ENCODE measurements at places on chromosomes 4 and X. TPM values are rescaled to one million over a fixed set of nuclear protein-coding genes. Genes with fewer than 3 reads are reported as not detected.

Gene RASL11B
- not detected for total RNA-seq

Gene DRD5
- 0.13 TPM for total RNA-seq

Gene CLTRN
- not detected for total RNA-seq

Gene FAM9A
- total RNA-seq: not detected

Gene SLITRK2
- 0.02 TPM for total RNA-seq

Gene SEL1L3
- 88.4 TPM for total RNA-seq

Gene FHDC1
- total RNA-seq: 13.9 TPM

Gene HEPH
- 236 TPM for total RNA-seq

Gene BCORL1
- total RNA-seq: 14.4 TPM

DNA sequence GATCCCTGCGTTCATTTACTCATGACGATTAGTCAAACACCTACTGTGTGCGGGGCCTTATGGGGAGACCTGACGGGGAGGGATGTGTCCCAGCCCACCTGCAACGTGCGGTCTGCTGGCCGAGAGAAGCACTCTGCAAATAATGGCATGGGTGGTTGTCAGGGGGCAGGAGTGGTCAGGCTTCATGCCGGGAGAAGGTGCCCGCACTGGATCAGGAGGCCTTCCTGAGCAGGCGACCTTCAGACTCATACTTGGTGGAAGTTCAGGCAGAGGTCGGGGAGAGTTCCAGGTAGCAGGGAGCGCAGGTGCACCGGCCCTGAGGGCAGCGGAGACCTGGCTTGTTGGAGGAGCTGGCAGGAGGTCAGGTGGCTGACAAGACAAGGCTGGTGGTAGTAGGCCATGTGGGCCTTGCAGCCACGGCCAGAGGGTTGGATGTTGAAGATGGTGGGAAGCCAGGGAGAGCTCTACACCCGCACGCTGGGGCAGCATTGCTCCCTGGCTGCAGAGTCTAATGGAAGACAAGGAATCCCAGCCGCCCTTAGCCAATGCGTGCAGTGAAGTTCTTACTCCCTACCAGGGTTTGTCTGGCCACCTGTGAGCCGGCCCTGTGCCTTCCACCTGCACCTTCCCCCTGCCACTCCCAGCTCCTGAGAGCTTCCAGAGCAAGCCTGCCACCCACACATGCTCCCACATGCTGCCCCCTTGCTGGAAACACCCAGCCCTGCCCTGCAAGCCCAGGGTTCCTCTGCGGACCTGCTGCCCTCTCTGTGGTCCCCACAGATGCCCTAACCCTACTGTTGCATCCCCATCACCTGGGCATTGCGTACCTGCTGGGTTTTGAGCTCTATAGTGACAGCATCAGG is 97.3 kb downstream of the PSAPL1 start:
- H3K4me1 ChIP-seq: no peaks in the 10 kb centered on the region
- H3K27ac ChIP-seq: no peak overlapping the region
- H3K4me3 ChIP-seq: no peak overlapping the region
- H3K27me3 ChIP-seq: no peaks in the 10 kb centered on the region
- H3K36me3 ChIP-seq: no peaks in the 10 kb centered on the region

DNA sequence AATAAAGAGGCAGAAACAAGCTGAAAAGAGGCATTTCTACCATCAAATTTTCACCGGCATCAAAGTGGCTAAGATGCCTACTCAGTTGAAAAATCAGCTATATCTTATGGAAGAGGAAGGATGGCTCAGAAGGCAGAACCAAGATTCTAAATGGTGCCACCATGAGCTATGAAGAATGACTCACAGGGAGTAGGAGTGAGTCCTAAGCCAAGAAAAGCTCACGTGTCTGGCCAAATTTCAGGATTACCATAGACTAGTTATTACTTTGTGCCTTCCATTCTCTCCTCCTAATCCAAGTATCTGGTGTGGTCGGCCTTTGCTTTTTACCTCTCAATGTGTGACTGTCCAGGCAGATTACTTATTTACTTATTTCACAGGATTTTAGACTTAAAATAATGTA is 54.8 kb downstream of the BMP3 start:
- H3K4me3 ChIP-seq: no peak overlapping the region
- no peak for DNase-seq
- no peak overlapping the region for H3K27ac ChIP-seq
- H3K36me3 ChIP-seq: no peaks in the 10 kb centered on the region
- H3K4me1 ChIP-seq: no peaks in the 10 kb centered on the region

- no peaks in the 10 kb centered on the region for H3K27me3 ChIP-seq
- no peaks in the 10 kb centered on the region for H3K36me3 ChIP-seq
- no peak overlapping the region for H3K4me3 ChIP-seq
- H3K4me1 ChIP-seq: no peaks in the 10 kb centered on the region
These were observed 84.7 kb downstream of the PPA2 start for GRCh38 chr4:105389167-105389566.

DNA sequence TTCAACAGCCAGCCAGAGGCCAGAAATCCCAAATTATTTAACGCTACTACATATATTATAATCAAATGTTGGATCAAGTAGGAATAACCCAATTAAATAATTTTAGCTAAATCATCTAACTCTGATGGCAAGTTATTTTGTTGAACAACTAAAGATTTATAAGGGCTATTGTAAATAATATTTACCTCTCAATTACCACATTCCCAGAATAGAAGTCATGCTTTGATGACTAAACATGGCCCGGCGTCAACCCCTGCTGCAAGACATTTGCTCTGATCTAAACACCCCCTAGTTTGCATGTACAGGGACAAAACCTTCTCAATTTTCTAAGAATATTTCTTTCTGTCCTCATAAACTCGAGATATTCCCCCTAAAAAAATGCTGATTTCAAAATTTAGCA is 14.2 kb downstream of the VEGFC start:
- no peak for DNase-seq
- no peaks in the 10 kb centered on the region for H3K4me1 ChIP-seq
- H3K27me3 ChIP-seq: no peaks in the 10 kb centered on the region
- H3K36me3 ChIP-seq: no peaks in the 10 kb centered on the region

- no peaks in the 10 kb centered on the region for H3K27me3 ChIP-seq
- H3K36me3 ChIP-seq: no peaks in the 10 kb centered on the region
- DNase-seq: no peak
These were observed 11.2 kb downstream of the GBA3 start for GRCh38 chr4:22703912-22704311.

- no peaks in the 10 kb centered on the region for H3K27me3 ChIP-seq
- DNase-seq: no peak
- H3K4me1 ChIP-seq: no peaks in the 10 kb centered on the region
- H3K4me3 ChIP-seq: no peak overlapping the region
These were observed 96.5 kb upstream of the MCF2 start for GRCh38 chrX:139804482-139804881.

DNA sequence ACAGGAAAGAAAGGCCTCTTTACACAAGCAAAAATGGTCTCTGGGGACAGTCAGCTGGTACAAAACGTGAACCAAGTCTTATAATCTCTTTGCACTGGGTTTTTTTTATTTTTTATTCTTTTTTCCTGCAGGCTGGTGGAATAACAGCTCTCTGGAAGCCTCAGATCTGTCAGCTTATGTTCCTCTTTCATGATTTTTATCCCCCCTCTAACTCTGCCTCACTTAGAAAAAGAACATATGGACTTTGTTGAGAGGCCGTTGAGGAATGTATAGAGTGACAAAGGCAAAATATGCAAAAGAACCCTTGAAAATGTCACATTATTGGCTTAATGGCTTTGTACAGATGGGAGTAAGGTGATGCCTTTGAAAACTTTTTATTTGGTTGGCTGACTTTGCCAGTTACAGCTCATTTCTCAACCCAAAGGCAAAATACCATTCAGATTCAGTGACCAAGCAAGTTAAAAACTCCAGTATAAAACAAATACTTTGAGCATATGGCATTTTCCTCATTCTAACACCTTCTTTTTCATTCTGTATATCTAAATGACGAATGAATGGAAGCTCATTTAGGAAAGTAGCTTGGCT is 111.1 kb downstream of the RNF150 start:
- no peak for DNase-seq
- no peaks in the 10 kb centered on the region for H3K27me3 ChIP-seq
- H3K27ac ChIP-seq: no peak overlapping the region
- no peak overlapping the region for H3K4me3 ChIP-seq

DNA sequence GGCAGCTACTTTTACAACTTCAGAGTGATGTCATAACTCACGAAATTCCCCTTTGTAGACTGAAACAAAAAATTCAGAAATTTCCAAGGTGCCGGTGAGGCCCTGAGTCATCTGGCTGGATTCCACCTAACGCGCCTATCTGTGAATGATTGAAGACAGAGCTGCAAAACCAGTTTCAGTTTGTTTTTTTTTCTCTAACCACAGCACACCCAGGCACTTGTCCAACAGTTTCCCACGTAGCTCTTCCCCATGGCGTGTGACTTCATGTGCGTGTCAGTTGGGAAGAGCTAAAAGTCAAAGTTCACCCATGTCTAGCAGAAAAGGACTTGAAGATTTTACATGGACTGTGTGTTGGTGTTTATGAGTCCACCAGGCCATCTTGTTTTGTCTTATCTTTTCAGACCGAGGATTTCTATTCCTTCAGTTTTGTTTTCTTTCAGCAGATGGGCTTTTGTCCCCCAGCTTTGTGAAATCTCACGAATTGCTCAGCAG is 16.4 kb downstream of the TCEANC start:
- peak overlapping the region; percentile 49 for H3K27ac ChIP-seq
- H3K4me1 ChIP-seq: no peaks in the 10 kb centered on the region
- H3K27me3 ChIP-seq: no peaks in the 10 kb centered on the region

- no peak overlapping the region for H3K27ac ChIP-seq
- H3K36me3 ChIP-seq: no peaks in the 10 kb centered on the region
- no peak overlapping the region for H3K4me3 ChIP-seq
These were observed 66.4 kb upstream of the SCML1 start for GRCh38 chrX:17670874-17671273.

DNA sequence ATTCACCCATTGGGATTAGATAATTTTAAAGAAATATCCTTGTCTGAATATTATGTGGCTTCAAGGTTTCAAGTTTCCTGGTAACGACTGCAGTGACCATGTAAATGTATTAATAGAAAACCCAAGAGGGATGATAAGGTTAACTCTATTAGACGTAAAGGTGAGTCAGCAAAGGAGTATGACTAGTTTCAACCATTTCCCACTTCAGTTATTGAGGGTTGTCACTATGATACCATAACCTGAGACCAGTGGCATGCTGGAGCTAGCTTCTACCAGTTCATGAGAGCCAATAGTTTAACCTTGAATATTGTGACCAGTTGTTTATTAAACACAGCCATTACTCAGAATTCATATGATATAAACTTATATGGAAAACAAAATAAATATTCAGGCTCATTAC is 270.1 kb downstream of the TMA16 start:
- H3K36me3 ChIP-seq: no peaks in the 10 kb centered on the region
- H3K27ac ChIP-seq: no peak overlapping the region
- no peak overlapping the region for H3K4me3 ChIP-seq
- H3K27me3 ChIP-seq: no peaks in the 10 kb centered on the region
- no peaks in the 10 kb centered on the region for H3K4me1 ChIP-seq
- no peak for DNase-seq

DNA sequence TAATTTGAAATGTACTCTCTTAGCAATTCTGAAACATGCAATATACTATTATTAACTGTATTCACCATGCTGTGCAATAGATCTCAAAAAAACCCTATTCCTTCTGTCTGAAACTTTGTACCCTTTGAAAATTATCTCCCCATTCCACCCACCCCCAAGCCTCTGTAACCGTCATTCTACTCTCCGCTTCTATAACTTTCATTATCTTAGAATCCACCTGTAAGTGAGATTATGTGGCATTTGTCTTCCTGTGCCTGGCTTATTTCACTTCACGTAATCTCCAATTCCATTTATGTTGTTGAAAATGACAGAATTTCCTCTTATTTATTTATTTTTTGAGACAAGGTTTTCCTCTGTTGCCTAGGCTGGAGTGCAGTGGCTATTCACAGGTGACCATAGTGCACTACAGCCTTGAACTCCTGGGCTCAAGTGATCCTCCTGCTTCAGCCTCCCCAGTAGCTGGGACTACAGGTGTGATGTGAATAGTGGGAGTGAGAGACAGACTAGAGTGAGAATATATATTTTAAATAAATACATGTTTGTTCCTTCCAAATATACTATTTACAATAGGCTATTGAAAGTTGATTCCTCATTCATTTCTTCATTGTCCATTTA is 30.5 kb downstream of the VSIG4 start:
- no peak overlapping the region for H3K27ac ChIP-seq
- H3K4me3 ChIP-seq: no peak overlapping the region
- no peaks in the 10 kb centered on the region for H3K27me3 ChIP-seq
- H3K4me1 ChIP-seq: no peaks in the 10 kb centered on the region
- no peak for DNase-seq
- H3K36me3 ChIP-seq: no peaks in the 10 kb centered on the region

DNA sequence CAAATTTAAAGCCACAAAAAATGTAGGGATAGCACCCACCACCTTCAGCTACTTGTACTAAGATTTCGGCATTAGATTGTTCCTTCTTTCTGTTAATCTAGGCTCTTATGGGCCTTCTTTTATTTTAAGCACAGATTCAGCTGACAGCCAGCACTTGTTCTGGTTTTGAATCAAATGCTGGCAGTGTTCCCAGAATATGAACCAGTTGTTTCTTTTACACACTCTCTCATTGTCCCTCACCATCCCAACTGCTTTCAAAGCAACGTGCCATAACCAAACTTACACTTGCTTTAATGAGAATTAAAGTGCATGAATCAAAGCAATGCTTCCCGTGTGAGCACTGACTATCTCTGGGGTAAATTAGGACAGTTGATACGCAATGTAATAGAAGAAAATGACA is 744.5 kb upstream of the FAM241A start:
- H3K4me1 ChIP-seq: no peaks in the 10 kb centered on the region
- H3K27me3 ChIP-seq: no peaks in the 10 kb centered on the region
- DNase-seq: no peak
- H3K27ac ChIP-seq: no peak overlapping the region

- no peaks in the 10 kb centered on the region for H3K4me1 ChIP-seq
- DNase-seq: peak; percentile 19
- no peaks in the 10 kb centered on the region for H3K27me3 ChIP-seq
- H3K27ac ChIP-seq: no peak overlapping the region
- no peak overlapping the region for H3K4me3 ChIP-seq
These were observed 1.4 kb upstream of the SERPINA7 start for GRCh38 chrX:106039920-106040319.

GRCh38 chrX:95291561-95291960 is 1393.1 kb upstream of the DIAPH2 start:
- no peak for DNase-seq
- no peaks in the 10 kb centered on the region for H3K4me1 ChIP-seq
- H3K27me3 ChIP-seq: no peaks in the 10 kb centered on the region

GRCh38 chr4:85883180-85883579 is 408.2 kb downstream of the ARHGAP24 start:
- no peaks in the 10 kb centered on the region for H3K36me3 ChIP-seq
- no peak for DNase-seq
- H3K4me1 ChIP-seq: no peaks in the 10 kb centered on the region

DNA sequence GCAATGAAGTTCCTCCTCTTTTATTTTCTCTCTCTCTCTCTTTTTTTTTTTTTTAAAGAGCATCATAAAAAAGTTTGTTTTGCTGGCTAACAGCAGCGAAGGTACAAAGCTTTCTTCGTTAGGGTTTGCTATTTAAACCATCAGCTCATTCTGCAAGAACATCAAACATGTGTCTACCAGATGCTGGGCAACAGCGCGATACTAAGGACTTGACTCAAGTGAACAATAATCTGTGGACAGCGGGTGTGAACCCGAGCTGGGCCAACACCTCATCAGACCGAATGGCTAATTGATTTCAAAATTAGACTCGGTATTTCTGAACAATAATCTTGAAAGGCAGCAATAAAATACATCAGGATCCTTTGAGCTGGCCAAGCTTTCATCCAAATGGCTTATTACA is 246.4 kb downstream of the FBXO8 start:
- no peak overlapping the region for H3K4me3 ChIP-seq
- no peaks in the 10 kb centered on the region for H3K27me3 ChIP-seq
- no peak overlapping the region for H3K27ac ChIP-seq
- no peaks in the 10 kb centered on the region for H3K36me3 ChIP-seq

- no peaks in the 10 kb centered on the region for H3K4me1 ChIP-seq
- H3K4me3 ChIP-seq: no peak overlapping the region
- no peaks in the 10 kb centered on the region for H3K36me3 ChIP-seq
- DNase-seq: no peak
- H3K27ac ChIP-seq: no peak overlapping the region
These were observed 36.6 kb downstream of the SEL1L3 start for GRCh38 chr4:25826074-25826752.
